T-cell (primary cell): ENCODE measurements at places on chromosomes 16 and 17.
A peak's percentile ranks its signal among the peaks of the same experiment; 100 is the strongest.

- no peak overlapping the region for H3K27ac ChIP-seq
- DNase-seq = no peak
- no peaks in the 10 kb centered on the region for H3K4me1 ChIP-seq
- H3K36me3 ChIP-seq = no peaks in the 10 kb centered on the region
- no peaks in the 10 kb centered on the region for H3K27me3 ChIP-seq
Observed at GRCh38 chr16:87057951-87058560, 259.1 kb downstream of the C16orf95 start.

GRCh38 chr16:56263711-56264608 lies 72.7 kb downstream of the GNAO1 start:
- no peaks in the 10 kb centered on the region for H3K36me3 ChIP-seq
- H3K4me3 ChIP-seq = no peak overlapping the region
- no peaks in the 10 kb centered on the region for H3K27me3 ChIP-seq
- H3K27ac ChIP-seq = peak overlapping the region; percentile 90
- peaks cover 55% of the 10 kb centered on the region for H3K4me1 ChIP-seq

GRCh38 chr17:82884341-82884969 lies 44.6 kb upstream of the ZNF750 start:
- no peaks in the 10 kb centered on the region for H3K36me3 ChIP-seq
- DNase-seq = no peak
- peaks cover 61% of the 10 kb centered on the region for H3K4me1 ChIP-seq
- H3K27me3 ChIP-seq = no peaks in the 10 kb centered on the region

DNA sequence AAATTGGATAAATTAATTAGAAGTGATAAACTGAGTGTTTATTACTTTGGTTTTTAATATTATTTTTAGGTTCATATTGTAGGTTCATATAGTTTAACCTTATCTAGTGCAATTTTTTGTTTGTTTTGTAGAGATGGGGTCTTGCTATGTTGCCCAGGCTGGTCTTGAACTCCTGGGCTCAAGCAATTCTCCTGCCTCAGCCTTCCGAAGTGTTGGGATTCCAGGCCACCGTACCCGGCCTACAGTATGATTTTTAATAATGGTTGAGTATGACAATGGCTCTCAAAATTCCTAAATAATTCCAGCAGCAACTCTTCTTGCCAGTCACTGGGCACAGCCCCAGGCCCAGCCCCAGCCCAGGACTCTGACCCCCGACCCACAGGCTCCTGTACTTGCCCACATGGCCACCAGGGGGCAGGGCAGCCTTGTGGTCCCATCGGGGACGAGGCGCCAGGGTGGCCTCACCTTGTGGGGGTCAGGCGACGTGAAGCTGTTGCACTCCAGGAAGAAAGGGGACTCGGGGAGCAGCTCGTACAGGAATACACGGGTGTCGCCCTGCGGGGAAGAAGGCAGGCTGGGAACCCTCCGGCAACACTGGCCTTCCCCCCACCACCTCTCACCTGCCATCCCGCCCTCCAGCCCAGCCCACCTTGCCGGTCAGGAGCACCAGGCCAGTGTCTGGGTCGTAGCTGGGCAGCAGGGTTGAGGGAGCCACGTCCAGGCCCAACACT lies 7.9 kb upstream of the PAM16 start:
- no peak overlapping the region for H3K4me3 ChIP-seq
- peak; percentile 46 for DNase-seq
- no peaks in the 10 kb centered on the region for H3K27me3 ChIP-seq
- peaks cover 76% of the 10 kb centered on the region for H3K36me3 ChIP-seq
- no peak overlapping the region for H3K27ac ChIP-seq
- peaks cover 7% of the 10 kb centered on the region for H3K4me1 ChIP-seq

DNA sequence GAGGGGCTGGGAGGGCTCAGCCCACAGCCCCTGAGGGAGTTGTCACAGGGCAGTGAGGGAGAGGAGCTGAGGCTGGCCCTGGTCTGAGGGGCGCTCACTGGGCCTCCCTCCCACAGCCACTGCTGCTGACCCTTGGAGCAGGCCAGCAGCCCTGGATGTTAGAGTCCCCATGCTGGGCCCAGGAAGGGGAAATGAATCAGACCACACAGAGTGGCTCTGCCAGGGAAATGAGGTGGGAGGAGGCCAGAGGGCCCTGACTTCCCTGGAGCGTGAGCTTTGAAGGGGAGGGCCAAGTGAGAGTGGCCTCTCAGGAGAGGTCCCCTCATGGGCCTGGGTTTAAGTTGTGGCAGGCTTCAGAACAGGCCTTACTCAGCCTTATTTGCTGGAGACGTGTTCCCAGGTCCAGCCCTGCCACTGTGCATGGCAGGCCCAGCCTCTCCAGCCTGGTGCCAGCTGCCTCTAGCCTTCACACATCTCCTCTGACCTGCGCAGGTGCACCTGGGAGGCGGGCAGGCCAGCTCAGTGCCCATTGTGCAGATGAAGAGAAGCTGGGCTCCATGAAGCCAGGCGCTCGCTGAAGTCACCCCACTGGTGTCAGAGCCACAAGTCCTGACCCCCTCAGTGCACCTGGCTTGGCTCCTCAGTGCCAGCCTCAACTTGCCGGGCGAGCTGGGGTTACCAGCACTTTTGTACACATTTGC lies 15.4 kb downstream of the GPT2 start:
- H3K4me1 ChIP-seq = no peaks in the 10 kb centered on the region
- peaks cover 14% of the 10 kb centered on the region for H3K27me3 ChIP-seq
- H3K36me3 ChIP-seq = no peaks in the 10 kb centered on the region
- no peak overlapping the region for H3K4me3 ChIP-seq
- no peak overlapping the region for H3K27ac ChIP-seq

DNA sequence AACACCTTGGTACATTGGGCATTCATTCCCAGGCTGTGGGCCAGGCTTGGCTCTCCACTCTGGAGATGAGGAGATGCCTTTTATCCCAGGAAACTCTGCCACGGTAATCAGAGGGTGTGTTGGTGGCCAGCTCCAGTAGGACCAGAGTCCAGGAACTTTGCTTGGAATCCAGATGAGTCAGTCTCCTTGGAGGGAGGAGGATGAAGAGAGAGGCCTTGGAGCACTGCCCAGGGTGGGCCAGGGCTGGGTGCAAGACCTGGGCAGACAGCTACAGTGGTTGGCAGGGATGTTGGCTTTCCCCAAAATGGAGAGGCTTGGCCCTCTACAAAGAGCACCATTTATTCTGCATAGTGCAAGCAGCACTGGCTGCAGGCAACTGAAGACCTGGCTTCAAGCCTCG lies 209.0 kb downstream of the RGS9 start:
- H3K4me1 ChIP-seq = peaks cover 14% of the 10 kb centered on the region
- DNase-seq = no peak
- H3K4me3 ChIP-seq = no peak overlapping the region
- H3K27ac ChIP-seq = no peak overlapping the region
- no peaks in the 10 kb centered on the region for H3K27me3 ChIP-seq

- DNase-seq = no peak
- H3K4me1 ChIP-seq = no peaks in the 10 kb centered on the region
- no peak overlapping the region for H3K27ac ChIP-seq
- no peaks in the 10 kb centered on the region for H3K36me3 ChIP-seq
Observed at GRCh38 chr16:24896439-24896838, 50.7 kb downstream of the SLC5A11 start.

- DNase-seq = no peak
- peaks cover 16% of the 10 kb centered on the region for H3K4me1 ChIP-seq
- H3K4me3 ChIP-seq = no peak overlapping the region
- no peak overlapping the region for H3K27ac ChIP-seq
- H3K36me3 ChIP-seq = peaks cover 23% of the 10 kb centered on the region
- H3K27me3 ChIP-seq = no peaks in the 10 kb centered on the region
Observed at GRCh38 chr17:18928628-18929125, 23.3 kb upstream of the SLC5A10 start.

DNA sequence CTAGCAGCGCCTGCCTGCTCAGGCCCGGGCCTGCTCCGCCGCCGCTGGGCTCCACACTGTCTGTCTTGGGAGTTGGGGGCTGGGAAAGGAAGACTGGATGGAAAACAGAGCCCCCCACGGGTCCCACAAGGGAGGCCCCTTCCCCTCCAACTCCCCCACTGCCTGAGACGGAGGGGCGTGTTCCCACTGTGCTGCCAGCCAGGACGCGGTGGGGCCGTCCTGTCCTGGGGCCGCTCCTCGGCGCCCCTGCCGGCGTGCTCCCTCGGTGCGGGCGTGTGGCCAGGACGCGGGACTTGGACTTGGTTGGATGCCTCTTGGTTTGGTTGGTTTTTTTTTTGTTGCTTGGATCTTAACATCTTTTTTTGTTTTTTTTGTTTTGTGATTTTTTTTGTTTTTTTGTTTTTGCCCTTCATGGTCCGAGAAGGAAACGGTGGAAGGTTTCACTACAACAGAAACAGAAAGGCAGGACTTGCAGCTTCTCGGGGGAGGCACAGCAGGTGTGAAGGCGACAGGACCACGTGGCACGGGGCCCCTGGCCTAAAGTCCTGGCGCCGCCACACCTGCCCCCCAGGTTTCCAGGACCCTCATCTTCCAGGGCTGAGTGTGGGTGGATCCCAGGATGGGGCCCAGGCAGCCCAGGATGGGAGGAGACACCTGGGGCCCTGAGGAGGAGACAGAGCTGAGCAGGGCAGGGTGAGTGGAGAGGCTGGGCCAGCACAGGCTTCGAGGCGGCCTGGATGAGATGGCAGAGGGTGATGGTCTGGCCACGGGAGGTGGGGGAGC lies 16.0 kb downstream of the ENGASE start:
- no peak for DNase-seq
- H3K4me3 ChIP-seq = no peak overlapping the region
- peaks cover 46% of the 10 kb centered on the region for H3K27me3 ChIP-seq
- peaks cover 1% of the 10 kb centered on the region for H3K36me3 ChIP-seq
- H3K27ac ChIP-seq = no peak overlapping the region
- H3K4me1 ChIP-seq = no peaks in the 10 kb centered on the region

DNA sequence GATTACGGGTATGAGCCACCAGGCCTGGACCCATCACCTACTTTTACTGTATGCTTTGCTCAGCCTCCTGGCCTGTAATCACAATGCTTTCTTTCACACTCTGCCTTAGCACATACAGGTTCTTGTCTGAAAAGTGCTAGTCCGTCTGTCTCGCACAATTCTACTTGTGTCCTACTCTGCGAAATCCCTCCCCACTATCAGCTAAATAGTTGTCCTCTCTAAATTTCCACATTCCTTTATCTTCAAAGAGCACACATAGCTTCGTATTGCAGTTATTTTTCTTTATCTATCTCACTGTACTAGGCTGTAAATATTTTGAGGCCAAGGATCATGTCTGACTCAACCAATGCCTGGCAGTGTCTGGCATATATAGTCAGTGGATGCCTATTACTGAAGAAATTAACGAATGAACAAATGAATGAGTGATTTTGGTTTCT lies 38.5 kb upstream of the ETV4 start:
- no peak for DNase-seq
- H3K4me3 ChIP-seq = no peak overlapping the region
- no peaks in the 10 kb centered on the region for H3K36me3 ChIP-seq
- no peaks in the 10 kb centered on the region for H3K4me1 ChIP-seq
- peaks cover 2% of the 10 kb centered on the region for H3K27me3 ChIP-seq
- no peak overlapping the region for H3K27ac ChIP-seq
